HFF-Myc (cell line): ENCODE measurements at places on chromosomes 4 and X.

GRCh38 chr4:77473509-77473908 is 132.1 kb upstream of the CXCL13 start:
- DNase-seq = no peak

GRCh38 chrX:45164021-45164621 is 36.6 kb downstream of the DIPK2B start:
- DNase-seq = no peak

- no peak for DNase-seq
Observed at GRCh38 chrX:9464435-9465371, at the start of gene TBL1X. Gene TBL1X, plus strand, starts transcription at chrX:9465058. Its CDS starts 188,529 bp downstream, at chrX:9653587.

DNA sequence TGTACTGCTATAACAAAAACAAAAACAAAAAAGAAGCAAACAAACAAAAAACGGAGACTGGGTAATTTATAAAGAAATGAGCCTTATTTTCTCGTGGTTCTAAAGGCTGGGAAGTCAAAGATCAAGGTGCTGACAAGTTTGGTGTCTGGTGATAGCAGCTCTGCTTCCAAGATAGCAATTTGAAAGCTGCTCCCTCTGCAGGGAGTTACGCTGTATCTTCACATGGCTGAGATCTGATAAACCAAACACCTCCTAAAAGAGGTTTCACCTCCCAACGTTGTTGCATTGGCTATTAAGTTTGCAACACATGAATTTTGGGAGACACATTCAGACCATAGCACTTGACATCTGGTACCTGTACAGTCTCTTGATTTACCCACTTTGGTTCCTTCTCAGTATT is 854.2 kb downstream of the CENPC start:
- DNase-seq = no peak

- no peak for DNase-seq
Observed at GRCh38 chr4:142352712-142353111, 493.4 kb downstream of the INPP4B start.

DNA sequence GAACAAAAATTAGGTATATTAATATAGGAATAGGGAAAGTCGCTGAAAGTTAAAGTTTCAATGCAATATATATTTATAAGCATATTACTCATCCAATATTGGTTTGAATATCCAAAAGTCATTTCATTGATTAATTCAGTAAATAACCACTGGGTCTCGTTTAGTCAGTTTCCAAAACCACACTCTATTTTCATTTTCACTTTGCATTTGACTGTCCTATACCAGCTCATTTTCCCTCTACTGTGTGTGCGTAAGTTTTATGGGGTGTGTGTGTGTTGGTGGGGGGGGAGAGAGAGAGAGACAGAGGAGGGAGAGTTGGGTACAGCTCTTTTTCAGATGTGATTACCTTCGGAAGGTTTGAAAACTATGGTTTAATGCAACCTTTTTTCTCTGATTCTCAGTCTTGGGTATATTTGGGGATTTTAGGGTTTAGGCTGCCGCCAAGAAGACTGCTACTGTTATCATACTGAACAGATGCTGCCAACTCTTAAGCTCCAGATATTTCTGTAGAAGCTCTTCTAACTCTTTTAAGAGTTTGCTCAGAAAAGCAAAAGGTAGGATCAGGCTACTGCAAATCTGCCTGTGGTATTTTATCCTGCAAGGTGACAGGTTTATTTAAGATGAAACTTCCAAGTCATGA is 1427.4 kb downstream of the PCDH7 start:
- DNase-seq = no peak

DNA sequence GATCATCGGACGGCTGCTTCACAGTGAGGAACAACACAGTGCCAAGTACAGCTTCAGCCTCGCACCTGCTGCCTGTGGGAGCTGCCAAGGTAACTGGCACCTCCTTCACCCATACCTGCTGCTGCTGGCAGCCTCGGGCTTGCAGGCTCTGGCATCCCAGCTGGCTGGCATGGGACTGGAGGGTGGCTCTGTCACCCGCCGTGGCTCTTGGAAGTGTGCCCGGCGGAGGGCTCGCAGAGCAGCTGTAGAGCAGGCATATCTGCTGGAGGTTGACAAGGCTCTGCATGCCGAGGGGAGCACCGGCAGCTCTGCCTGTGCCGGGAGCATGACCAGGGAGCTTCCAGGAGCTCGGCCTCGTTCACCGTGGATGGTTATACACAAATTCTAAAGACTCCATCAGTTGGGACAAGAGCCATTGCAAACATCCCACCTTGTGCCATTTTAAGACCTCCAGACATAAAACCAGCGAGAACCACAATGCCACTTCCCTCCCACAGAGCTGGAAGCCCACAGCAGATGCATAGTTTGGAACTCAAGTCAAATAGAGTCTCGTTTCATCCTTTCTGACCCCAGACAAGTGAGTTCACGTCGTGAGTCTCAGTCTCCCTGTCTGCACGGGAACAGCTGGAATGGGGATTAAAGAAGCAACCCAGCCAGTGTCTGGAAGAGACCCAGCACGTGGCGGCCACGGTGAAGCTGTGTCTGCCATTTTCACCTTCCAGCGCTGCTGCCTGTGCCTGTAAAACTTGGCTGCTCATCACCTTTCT is 84.3 kb upstream of the PSAPL1 start:
- DNase-seq = no peak

DNA sequence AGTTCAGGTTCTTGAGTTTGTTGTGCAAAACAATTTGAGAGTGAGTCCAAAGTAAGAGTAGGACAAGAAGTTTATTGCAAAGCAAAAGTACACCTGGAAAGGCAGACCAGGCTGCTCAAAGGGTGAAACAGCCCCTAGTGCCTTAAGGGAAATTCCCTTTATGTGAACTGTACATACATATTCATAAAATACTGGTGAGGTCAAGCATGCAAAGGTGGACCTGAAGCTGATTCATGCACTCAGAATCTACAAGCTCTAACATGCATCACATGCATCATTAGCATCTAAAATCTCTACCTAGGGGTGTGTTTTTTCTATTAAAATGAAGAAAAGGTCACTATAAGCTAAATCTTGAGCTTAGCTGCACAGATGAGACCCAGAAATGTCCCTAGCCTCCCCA is 266.9 kb downstream of the SPATA18 start:
- no peak for DNase-seq

- no peak for DNase-seq
Observed at GRCh38 chr4:59518005-59518823, 1681.9 kb upstream of the ADGRL3 start.

DNA sequence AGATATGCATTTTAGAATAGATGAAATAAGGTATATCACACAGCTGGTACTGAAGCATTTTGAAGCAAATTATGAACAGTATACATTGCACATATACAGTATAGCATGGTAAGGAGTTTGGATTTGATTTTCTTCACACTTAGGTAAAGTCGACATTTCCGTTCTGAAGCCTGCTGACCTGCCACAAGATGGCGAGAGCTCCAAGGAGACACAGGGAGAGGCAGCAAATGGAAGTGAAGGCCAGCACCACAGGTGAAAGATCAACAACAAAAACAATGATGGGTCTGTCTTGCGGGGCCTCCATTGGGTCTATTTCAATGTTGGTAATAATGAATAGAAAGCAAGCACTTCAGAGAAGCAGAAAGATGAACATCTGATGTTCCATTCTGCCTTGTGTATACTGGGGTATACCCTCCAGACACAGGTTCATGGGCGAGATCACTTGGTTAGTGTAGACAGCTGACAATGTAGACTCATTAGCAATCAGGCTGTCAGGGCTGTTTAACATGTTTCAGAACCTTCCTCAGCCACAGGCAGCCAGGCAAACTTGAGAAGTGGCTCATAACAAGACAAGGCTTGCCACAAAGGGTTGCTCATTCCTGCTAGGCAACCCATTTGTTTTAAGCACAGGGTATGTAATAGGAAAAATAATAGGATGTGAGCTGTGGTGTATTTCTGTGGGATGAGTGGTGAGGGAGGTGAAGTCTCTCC is 21.4 kb upstream of the NOX1 start:
- no peak for DNase-seq

DNA sequence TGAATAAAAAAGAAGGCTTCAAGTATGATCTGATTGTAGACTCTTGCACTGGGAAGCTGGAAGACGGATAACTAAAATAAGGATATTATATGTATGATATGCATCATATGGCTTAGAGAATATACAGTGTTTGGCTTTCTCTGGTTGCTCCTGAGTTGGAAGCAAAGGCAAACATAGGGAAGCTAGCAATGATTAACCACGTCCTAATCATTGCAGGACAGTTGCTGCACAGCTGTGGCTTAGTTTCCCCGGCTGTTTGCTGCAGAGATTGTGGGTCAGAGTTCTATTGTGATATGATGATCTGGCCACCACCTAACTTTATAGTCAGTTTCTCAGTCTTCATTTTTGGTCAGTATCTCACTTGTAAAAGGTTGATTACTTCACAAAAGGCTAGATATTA is 36.3 kb upstream of the PARM1 start:
- no peak for DNase-seq

DNA sequence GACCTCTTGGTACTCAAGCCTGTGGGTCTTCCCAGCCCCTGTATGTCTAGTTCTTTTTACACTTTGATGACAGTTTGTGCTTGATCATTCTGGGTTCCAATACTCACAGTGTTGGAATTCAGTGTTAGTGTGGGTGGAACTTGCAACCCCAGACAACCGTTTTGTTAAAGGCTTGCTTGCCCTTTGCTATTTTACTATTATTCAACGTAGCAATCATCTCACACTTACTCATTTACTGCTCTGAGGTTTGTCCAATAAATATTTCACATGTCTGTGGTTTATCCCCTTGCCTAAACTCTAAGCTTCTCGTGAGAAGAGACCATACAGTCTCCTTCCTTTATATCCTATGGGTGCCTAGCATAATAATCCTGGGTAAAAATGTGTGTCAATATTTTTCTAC is 15.3 kb downstream of the CCNG2 start:
- peak; percentile 43 for DNase-seq

DNA sequence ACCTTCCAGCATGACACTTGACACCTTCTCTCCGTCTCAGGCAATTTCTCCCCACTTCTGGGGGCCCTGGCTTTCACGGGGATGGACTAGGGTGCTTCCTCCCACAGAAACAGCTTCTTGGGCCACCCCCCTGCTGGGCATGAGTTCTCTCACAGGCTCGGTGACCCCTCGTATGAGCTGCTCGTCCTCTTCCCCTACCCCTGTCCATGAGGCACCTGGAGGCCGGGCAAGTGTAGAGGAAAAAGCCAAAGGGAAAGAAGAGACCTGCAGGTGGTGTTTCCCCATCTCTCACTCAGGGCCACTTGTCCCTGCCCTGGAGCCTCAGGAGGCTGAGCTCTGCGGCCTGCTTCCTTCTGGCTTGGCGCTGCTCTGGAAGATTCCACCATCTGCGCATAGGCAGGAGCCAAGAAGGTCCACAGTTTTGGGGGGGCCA is 1.9 kb upstream of the RGS12 start:
- no peak for DNase-seq

- DNase-seq = no peak
Observed at GRCh38 chr4:21893136-21893535, 55.4 kb downstream of the KCNIP4 start.

DNA sequence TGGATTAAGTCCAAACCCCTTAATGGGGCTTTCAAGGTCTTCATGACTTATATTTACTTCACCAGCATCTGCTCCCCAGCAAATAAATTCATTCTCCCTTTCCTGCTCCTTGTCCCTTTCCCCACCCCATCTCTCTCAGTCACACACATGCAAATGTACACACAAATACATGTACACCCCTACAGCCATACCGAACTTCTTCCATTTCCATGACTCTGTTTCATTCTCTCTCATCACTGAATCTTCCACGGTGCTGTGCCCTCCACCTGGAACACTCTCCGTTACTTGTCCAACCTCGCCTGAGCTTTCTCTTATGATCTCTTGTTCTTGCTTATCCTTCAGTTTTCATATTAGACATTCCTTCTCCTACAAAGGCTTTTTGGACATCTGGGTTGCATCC is 22.0 kb upstream of the RPA4 start:
- no peak for DNase-seq

- DNase-seq = no peak
Observed at GRCh38 chr4:19999276-19999675, 252.4 kb upstream of the SLIT2 start.

GRCh38 chrX:109347632-109348031 is 134.3 kb downstream of the GUCY2F start:
- DNase-seq = peak; percentile 20

DNA sequence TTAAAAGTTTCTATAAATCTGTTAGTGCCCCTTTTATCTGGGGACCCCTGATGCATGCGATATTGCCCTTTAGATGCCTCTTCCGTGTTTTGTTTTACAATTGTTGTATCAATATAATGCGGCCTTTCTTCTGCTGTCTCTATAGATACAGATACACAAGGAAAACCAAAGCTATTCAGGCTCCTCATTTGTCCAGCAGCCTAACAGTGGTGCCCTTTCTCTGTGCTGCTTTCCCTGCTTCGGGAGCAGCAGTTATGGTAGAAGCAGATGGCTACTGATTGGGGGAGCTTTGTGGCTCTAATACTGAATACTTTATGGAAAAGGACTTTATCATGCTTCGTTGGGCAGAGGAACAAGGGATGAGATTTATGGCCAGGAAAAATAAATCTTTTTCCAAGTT is 10.6 kb upstream of the PRDM8 start:
- DNase-seq = no peak

DNA sequence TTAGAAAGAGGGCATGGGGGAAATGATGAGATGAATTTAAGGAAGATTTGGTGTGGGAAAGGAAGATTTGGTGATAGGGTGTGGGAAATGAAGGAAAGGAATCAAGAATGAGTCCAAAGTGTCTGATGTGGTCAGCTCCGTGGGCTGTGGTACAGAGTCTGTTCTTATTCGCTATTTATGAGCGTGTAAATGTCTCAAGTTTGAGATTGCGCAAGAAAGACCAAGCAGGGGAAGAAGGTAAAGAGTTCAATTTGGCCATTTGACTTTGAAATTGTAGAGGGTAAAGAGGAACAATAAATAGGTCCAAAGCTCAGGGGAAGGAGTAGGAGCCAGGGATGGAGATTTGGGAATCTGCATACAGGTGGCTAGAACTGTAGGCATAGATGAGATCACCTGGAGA is 11.3 kb upstream of the SMS start:
- no peak for DNase-seq

- DNase-seq = no peak
Observed at GRCh38 chr4:70915036-70915815, 13.1 kb downstream of the MOB1B start.

DNA sequence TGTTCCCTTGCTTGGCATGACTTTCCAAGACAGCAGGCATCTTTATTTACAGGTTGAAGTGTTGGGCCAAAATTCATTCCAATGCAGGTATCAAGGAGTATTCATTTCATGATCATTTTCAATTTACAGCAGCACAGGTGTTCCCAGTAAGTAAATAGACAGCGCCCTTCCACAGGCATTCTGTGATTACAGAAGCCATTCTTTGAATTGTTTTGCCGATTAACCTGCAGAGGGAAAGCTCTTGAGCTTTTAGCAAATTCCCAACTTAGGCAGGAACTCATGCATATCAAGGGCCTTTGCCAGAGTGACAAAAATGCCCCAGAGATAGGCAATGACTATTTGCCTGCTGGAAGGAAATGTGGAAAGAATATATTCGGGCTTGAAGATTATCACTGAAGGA is 6.8 kb downstream of the TXK start:
- no peak for DNase-seq

- no peak for DNase-seq
Observed at GRCh38 chr4:183541752-183542040, 36.8 kb downstream of the ING2 start.
